Panc1 (cell line): ENCODE measurements at places on chromosomes 6 and 20. TPM values are rescaled to one million over a fixed set of nuclear protein-coding genes. Genes with fewer than 3 reads are reported as not detected.

GRCh38 chr20:38628580-38629470 lies 27.2 kb downstream of the ARHGAP40 start:
- H3K36me3 ChIP-seq, result no peaks in the 10 kb centered on the region
- no peak for DNase-seq
- H3K27me3 ChIP-seq, result no peaks in the 10 kb centered on the region
- no peaks in the 10 kb centered on the region for H3K4me1 ChIP-seq

GRCh38 chr6:38501931-38502330 lies 137.8 kb downstream of the BTBD9 start:
- no peak for DNase-seq
- no peak overlapping the region for H3K27ac ChIP-seq
- H3K4me1 ChIP-seq, result no peaks in the 10 kb centered on the region
- H3K27me3 ChIP-seq, result no peaks in the 10 kb centered on the region
- H3K4me3 ChIP-seq, result no peak overlapping the region
- H3K36me3 ChIP-seq, result no peaks in the 10 kb centered on the region

DNA sequence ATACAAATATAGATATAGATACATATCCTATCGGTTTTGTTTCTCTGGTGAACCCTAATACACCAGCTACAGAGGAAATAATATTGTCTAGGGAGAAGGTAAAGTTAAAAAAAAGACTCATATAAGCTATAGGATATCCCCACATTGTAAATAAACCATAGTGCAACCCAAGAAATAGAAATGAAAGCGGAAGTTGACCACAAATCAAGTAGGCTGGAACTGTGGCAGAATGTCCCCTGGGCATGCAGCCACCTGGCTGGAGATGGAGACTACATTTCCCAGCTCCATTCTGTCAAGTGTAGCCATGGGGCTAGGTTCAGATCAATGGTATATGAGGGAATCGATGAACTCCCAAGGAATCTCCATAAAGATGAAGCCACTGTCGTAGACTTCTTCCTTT lies 70.1 kb upstream of the RPS6KA2 start:
- no peak overlapping the region for H3K27ac ChIP-seq
- H3K4me1 ChIP-seq, result no peaks in the 10 kb centered on the region
- no peak for DNase-seq
- peaks cover 18% of the 10 kb centered on the region for H3K27me3 ChIP-seq
- no peak overlapping the region for H3K4me3 ChIP-seq

DNA sequence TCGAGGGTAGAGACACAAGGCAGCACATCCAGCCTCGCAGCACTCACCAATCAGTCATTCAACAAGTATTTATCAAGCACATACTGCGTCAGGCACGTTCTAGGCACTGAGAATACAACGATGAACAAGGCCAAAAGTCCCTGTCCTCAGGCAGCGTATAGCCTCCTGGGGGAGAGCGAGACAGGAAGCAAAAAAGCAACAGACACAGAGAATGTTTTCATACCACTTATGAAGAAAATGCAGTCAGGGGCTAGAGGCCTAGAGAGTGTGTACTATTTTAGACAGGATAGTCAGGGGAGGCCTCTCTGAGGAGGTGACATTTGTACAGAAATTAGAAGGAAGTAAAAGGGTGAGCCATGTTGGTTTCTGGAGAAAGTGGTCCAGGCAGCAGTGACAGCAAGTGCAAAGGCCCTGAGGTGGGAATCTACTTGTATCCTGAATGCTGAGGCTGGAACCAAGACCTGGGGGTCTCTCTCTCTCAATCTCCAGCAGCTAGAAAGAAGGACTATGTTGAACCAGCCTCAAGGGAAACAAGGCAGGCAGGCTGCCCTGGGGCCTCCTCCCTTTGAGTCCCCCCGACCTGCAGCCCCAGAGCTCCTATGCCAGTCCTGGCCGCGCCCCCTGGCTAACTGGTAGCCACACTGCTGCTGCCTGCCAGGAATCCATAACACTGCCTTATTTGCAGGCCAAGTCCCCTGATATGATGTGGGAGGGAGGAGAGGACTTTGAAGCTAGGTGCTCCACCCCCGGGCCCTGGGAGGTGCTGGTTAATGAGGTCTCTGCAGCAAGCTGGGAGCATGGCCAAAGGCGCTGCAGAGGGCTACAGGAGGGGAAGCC lies 151.2 kb downstream of the GRM4 start:
- H3K27me3 ChIP-seq, result no peaks in the 10 kb centered on the region
- no peaks in the 10 kb centered on the region for H3K36me3 ChIP-seq
- no peak for DNase-seq
- H3K27ac ChIP-seq, result no peak overlapping the region
- H3K4me1 ChIP-seq, result no peaks in the 10 kb centered on the region
- H3K4me3 ChIP-seq, result no peak overlapping the region

GRCh38 chr6:52976149-52976548 lies 18.9 kb downstream of the GSTA4 start:
- H3K36me3 ChIP-seq, result no peaks in the 10 kb centered on the region
- no peak overlapping the region for H3K4me3 ChIP-seq
- no peak overlapping the region for H3K27ac ChIP-seq
- no peaks in the 10 kb centered on the region for H3K27me3 ChIP-seq
- DNase-seq, result no peak

GRCh38 chr6:46130666-46131065 lies 877 bp downstream of the ENPP4 start:
- no peak overlapping the region for H3K27ac ChIP-seq
- no peaks in the 10 kb centered on the region; the same call in 1 of the 2 replicates for H3K36me3 ChIP-seq
- H3K4me1 ChIP-seq, result peaks cover 3% of the 10 kb centered on the region; the same call in 1 of the 2 replicates
- peak overlapping the region; percentile 65 for H3K4me3 ChIP-seq

- no peaks in the 10 kb centered on the region for H3K36me3 ChIP-seq
- H3K4me3 ChIP-seq, result no peak overlapping the region
- DNase-seq, result no peak
- H3K4me1 ChIP-seq, result no peaks in the 10 kb centered on the region
These were observed 3.9 kb downstream of the RAB44 start for GRCh38 chr6:36701401-36701991.

- H3K4me1 ChIP-seq, result no peaks in the 10 kb centered on the region
- no peaks in the 10 kb centered on the region for H3K36me3 ChIP-seq
- no peaks in the 10 kb centered on the region; the same call in 1 of the 2 replicates for H3K27me3 ChIP-seq
These were observed 101.6 kb upstream of the TMEM30A start for GRCh38 chr6:75386050-75386770.

LAMP5 gene
- total RNA-seq, result not detected

MAP3K7 gene
- total RNA-seq, result 33.1 TPM

- peak overlapping the region; percentile 95 for H3K27ac ChIP-seq
- no peak for DNase-seq
- H3K4me3 ChIP-seq, result no peak overlapping the region
- peaks cover 6% of the 10 kb centered on the region for H3K36me3 ChIP-seq
These were observed 837 bp upstream of the MAD2L1BP start for GRCh38 chr6:43634702-43635303.

GPSM3 gene
- total RNA-seq, result 2.0 TPM

ZBP1 gene
- not detected for total RNA-seq

GRCh38 chr6:140427842-140428241 lies 1053.4 kb upstream of the CITED2 start:
- H3K4me1 ChIP-seq, result no peaks in the 10 kb centered on the region
- H3K27ac ChIP-seq, result no peak overlapping the region; the same call in 1 of the 2 replicates
- H3K36me3 ChIP-seq, result no peaks in the 10 kb centered on the region; the same call in 1 of the 2 replicates
- no peak overlapping the region for H3K4me3 ChIP-seq
- no peaks in the 10 kb centered on the region for H3K27me3 ChIP-seq

USP49 gene
- 5.4 TPM for total RNA-seq

DNA sequence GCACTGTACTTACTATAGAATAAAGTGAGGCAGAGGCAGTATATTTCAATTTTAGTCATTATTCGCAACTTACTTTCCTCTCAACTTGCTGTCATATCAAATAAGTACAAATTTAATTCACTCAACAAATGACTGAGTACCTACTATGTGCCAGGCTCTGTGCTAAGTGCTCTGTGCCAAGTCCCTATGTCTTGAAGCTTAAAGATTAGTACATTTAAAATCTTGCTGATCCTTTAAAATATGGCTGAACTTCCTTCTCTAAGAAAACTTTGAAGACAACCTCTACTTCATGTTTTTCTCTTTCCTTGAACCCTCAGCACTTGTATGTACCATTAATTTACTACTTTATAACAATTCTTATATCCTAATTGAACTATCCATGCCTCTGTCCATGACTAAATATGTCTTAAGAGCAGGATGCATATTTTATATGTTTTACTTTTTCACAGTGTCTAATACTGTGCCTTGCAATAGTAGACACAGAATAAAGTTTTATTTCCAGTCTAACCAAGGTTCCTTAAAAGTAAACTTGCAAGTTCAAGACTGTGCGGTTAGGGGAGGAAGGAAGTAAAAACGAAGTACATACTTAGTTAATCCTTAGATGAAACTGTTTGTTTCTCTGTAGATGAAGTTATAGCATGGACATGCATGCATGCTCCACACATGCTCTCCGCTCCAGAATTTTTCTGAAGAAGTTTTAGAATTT lies 10.0 kb upstream of the LATS1 start:
- H3K4me3 ChIP-seq, result no peak overlapping the region
- no peaks in the 10 kb centered on the region for H3K4me1 ChIP-seq
- H3K27ac ChIP-seq, result no peak overlapping the region
- peaks cover 7% of the 10 kb centered on the region for H3K36me3 ChIP-seq
- no peak for DNase-seq

GRCh38 chr6:7919871-7920270 lies 9.3 kb upstream of the TXNDC5 start:
- no peaks in the 10 kb centered on the region for H3K36me3 ChIP-seq
- H3K4me1 ChIP-seq, result no peaks in the 10 kb centered on the region
- no peak overlapping the region for H3K27ac ChIP-seq
- H3K27me3 ChIP-seq, result peaks cover 4% of the 10 kb centered on the region; the same call in 1 of the 2 replicates
- no peak for DNase-seq

BHLHE23 gene
- not detected for total RNA-seq

SIGLEC1 gene
- total RNA-seq, result 0.03 TPM

DNA sequence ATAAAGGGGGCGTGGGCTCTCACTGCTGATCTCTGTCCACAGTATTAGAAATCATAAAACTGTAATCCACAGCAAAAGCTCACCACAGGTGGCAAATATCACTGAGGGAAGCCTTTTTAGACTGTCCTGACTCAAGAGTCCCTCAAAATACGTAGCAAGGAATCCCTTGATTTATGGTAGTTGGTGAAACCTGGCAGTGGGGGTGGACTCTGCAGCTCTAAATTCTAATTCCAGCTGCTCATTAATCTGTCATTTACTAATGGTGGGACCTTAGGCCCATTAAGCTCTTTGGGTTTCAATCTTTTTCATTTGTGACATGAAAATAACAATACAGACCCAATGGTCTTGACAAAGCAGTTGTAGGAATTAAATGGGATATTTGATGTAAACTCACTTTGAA lies 32.3 kb downstream of the GMDS start:
- no peaks in the 10 kb centered on the region for H3K36me3 ChIP-seq
- H3K27ac ChIP-seq, result no peak overlapping the region
- no peaks in the 10 kb centered on the region for H3K4me1 ChIP-seq
- DNase-seq, result no peak
- no peak overlapping the region for H3K4me3 ChIP-seq

DNA sequence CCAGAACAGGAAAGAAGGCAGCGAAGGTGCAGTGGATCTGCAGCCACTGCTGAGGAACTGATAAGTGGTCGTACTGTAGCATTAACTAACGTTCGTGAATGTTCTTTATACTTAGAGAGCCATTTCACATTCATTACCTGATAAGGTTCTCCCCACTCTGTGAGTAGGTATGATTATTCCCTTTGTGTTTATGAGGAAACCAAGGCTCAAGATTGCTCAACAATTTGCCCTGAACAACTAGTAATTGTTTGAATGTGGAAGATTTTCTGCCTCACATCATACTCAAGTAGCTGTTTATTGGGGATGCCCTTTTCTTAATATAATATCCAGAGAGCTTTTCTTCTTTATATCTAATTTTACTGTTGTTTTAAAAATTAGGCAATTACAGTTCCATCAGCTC lies 24.9 kb upstream of the ELOVL5 start:
- no peaks in the 10 kb centered on the region for H3K4me1 ChIP-seq
- H3K36me3 ChIP-seq, result no peaks in the 10 kb centered on the region
- H3K4me3 ChIP-seq, result no peak overlapping the region
- no peak for DNase-seq
- H3K27ac ChIP-seq, result no peak overlapping the region

DNA sequence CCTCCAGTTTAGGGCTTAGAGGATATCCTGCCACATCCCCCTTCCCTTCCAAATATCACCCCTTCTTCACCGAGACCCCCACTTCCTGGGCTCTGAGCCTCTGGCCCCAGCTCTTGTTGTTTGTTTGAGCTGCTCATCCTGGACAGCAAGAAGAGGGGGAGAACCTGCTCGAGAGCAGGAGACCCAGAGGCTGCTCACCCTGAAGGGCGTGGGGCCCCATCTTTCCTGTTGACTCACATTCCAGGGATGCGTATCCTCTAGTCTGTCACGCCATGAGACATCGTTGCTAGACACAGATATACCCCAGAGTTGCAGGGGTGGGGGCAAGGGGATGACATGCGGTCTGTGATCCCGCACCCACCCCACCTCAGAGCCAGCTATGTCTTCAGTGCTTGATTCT lies 5.7 kb upstream of the TNXB start:
- DNase-seq, result no peak
- peaks cover 3% of the 10 kb centered on the region; the same call in 1 of the 2 replicates for H3K4me1 ChIP-seq
- no peaks in the 10 kb centered on the region for H3K27me3 ChIP-seq
- H3K4me3 ChIP-seq, result no peak overlapping the region

- peak overlapping the region; percentile 73 for H3K27ac ChIP-seq
- H3K27me3 ChIP-seq, result peaks cover 5% of the 10 kb centered on the region
- H3K4me3 ChIP-seq, result peak overlapping the region; percentile 86
- no peak for DNase-seq
These were observed 971 bp downstream of the NFKBIE start for GRCh38 chr6:44264154-44265006.

TRIM15 gene
- total RNA-seq, result 0.13 TPM

DNA sequence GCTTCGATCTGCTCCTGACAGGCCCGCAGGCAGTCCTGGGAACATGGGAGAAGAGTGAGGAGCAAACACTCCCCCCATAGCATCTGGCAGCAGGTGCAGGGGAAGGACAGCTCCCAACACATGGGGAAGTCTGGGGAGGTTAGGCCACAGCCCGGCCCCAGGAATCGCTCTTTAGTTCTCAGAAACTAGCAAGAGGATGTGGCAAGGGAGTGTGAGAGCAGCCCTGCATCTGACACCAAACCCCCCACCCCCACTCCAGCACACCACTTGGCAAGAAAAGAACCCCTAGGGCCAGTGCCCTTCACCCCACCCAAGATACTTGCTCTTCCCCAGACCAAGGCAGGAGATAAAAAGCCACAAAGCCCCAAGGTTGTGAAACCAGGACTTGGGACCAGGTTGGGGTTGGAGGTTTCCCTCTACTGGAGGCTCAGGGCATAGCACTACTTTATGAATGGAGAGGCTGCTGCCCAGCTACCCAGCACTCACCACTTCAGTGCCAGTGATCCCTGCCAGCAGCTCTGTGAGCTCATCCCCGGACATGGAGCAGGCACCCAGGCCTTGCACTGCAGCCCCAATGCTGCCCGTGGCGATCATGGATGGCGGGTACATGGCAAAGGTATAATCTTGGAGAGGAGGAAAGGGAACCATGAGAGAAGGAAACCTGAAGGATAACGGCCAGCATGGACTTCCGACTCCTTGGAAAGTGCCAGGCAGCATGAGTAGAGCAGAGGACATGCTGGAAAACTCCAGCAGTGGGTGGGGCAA lies 5.4 kb downstream of the CCND3 start:
- no peak overlapping the region for H3K4me3 ChIP-seq
- H3K27me3 ChIP-seq, result no peaks in the 10 kb centered on the region
- peaks cover 39% of the 10 kb centered on the region for H3K4me1 ChIP-seq
- DNase-seq, result peak; percentile 80
